ENCODE measurements at places on chromosomes 5 and 9.
A peak's percentile ranks its signal among the peaks of the same experiment; 100 is the strongest.

GRCh38 chr5:179680780-179681401 lies at the start of gene CBY3:
Gene CBY3, minus strand, starts transcription at chr5:179681034. Its CDS starts 116 bp downstream, at chr5:179680918.
- DNase-seq: no peak

GRCh38 chr5:139385061-139386049 lies 2.3 kb upstream of the SLC23A1 start:
- DNase-seq: no peak

- no peak for DNase-seq
Observed at GRCh38 chr5:160486573-160486972, 64.9 kb downstream of the PTTG1 start.

- no peak for DNase-seq
Observed at GRCh38 chr5:102759289-102759688, 4.2 kb downstream of the PAM start.

DNA sequence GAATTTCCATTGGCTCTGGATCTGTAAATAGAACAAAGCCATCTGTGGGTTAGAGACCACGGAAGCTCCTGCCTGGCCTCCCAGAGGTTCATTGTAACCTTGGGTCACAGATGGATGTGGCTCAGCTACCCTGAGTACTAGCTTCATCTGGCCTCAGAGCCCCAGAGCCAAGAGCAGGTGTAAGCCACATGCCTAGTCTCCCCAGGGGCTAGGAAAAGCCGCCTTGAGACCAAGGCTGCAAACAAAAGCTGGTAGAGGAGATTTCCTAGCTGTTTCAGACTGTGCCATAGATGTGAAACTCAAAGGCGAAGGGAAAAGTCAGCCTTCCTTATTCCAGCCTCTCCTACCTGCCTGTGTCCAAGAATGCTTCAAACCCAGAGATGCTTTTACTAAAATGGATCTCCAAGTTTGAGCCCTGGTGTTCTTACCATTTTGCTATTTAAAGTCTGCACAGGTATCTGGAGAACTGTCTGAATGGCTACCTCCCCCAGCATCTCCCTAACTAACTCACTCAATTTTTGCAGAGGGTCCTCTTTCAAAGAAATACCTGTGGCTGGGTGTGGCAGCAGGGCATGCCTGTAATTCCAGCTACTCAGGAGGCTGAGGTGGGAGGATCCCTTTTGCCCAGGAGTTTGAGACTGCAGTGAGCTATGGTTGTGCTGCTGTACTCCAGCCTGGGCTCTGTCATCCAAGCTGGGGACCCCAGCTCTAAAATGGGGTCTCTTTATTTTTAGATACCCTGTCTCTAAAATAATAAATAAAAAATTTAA lies 42.3 kb upstream of the MAP1B start:
- DNase-seq: no peak

GRCh38 chr5:149128023-149128875 lies 13.0 kb upstream of the ABLIM3 start:
- DNase-seq: no peak

- no peak for DNase-seq
Observed at GRCh38 chr5:91352831-91353695, 30.1 kb downstream of the ARRDC3 start.

- DNase-seq: no peak
Observed at GRCh38 chr9:126991183-126991582, 76.6 kb downstream of the RALGPS1 start.

DNA sequence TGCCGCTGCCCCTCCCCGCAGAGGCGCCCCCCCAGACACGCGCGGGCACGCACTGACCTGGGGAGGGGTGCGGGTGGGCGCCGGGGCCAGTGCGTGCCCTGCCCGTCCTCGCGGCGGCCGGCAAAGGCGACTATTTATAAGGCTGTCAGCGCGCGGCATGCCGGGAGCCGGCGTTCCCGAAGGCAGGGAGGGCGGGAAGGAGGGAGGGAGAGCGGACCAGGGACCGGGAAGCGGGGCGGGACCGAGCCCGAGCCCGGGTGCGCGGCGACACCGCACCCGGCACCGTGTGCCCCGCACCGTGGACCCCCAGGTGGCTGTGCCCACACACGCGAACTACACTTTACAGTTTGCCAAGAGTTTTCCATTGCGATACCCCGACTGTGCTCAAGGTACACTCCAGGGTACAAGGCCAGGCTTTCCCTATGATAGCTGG lies at the start of gene AK1:
TSS of gene AK1 (minus strand) at position 110 of the 433 bp plus-strand sequence. CDS start 3,058 bp downstream, outside the sequence.
- no peak for DNase-seq

GRCh38 chr5:35685161-35685560 lies 67.5 kb downstream of the SPEF2 start:
- no peak for DNase-seq

GRCh38 chr9:127783111-127784008 lies 2.5 kb upstream of the CDK9 start:
- DNase-seq: no peak

DNA sequence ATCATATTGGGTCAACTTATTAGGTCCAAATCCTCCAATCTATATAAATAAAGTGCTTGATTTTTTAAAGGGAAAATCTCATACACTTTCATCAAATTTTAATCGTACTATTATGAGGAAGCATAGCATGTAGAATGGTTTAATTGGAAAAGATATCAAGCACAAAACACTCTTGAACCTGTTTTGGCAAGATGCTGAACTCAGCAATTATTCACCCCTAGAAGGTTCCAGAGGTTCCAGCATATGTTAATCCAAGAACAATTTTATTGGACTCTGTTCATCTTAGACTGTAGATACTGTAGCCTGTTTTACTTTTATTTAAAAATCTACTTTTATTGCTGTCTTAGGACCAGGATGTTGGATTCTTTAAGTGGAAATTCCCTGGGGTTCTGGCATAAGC lies 92.4 kb upstream of the LHFPL2 start:
- DNase-seq: no peak

DNA sequence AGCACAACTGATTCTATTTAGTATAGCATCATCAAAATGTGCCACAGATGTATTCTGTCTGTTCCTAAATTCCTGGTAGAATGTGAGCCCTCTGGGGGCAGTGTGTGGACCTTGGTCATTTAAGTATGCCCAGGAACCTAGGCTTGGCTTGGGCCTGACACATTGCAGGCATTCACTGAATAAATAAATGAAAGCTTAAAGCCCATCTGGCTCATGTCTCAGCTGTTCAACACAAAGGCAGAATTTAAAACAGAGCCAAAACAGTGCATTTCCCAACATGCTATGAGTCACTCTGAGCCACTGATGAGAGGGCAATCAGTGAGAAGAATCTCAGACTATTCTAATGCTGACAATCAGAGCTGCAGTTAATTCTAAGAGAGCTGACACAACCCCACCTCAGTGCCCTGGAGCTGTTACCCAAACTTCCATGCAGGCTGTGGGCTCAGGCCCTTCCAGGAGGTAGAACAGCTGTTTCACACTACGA lies 8.1 kb downstream of the FAM193B start:
- DNase-seq: peak; percentile 94

DNA sequence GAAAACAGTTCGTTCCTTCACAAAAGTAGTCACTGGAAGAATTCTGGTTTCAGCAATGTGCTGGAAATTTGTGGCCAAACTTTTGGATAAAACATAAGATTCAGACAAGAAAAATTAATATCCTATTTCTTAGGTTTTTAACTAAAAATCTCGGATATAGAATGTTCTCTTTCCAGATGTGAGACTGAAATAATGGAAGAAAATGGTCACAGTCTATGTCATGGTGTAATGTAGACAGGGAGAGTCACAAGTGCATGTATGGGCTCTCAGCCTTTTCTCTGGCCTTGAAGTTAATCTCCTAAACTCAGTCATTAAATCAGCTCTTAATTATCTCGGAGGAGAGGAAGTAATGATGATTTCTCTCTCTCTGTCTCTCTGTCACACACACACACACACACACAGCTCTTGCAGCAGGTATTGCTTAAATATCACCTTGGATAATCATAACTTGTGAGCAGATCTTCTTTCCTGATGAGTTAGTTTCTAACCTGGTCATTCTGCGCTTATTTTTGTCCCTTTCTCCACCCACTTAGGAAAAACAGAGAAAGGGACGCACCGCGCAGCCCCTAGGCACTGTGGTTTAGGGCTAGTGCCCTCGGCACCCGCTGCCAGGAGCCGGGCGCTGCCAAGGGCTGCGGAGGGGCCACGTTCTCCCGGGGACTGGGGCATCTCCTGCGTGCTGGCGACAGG lies 672 bp upstream of the ITGA2 start:
- DNase-seq: no peak

- no peak for DNase-seq
Observed at GRCh38 chr5:51188001-51188591, 195.2 kb upstream of the ISL1 start.

- DNase-seq: no peak
Observed at GRCh38 chr5:138585157-138585556, 10.0 kb upstream of the HSPA9 start.

- DNase-seq: no peak
Observed at GRCh38 chr9:95785209-95785608, 90.3 kb upstream of the ERCC6L2 start.

DNA sequence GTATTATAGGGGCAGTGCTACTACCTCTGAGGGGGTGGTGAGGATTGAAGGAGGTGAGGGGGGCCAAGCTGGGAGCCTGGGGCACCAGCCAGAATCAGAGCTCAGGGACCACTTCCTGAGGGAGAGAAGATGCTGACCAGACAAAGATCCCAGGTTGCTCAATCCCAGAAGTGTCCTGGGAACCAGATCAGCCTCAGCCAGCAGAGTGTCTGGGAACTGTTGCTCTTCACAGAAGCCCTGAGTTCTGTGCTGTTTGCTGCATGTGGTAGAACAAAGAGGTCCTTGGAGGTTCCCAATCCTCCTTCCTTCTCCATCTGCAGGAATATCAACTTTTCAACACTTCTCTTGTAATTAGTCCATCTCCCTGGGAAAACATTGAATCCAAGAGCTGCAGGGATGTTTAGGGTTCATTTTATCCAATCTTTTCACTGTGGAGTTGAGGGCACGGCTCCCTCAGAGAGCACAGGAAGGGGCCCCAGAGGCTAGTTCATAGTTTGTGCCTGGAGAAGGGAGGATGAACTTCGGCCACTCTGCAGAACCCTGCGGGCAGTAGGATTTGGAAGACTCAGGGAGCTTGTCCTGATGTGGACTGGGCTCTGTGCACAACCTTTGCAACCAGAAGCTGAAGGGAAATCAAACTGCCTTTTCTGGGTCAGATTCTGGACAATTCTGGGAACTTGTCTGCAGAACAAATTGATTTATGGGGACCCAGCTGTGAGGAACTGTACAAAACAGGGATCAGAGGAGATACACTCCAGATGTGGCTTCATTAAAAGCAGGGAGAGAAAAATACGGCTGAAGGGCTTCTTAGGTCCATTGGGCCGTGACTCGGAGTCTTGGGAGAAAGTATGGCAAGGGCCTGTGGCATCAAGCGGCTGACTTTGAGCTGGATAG lies 57.1 kb downstream of the GALNT12 start:
- no peak for DNase-seq

GRCh38 chr9:136484153-136485048 lies 1.6 kb upstream of the SEC16A start:
- no peak for DNase-seq

DNA sequence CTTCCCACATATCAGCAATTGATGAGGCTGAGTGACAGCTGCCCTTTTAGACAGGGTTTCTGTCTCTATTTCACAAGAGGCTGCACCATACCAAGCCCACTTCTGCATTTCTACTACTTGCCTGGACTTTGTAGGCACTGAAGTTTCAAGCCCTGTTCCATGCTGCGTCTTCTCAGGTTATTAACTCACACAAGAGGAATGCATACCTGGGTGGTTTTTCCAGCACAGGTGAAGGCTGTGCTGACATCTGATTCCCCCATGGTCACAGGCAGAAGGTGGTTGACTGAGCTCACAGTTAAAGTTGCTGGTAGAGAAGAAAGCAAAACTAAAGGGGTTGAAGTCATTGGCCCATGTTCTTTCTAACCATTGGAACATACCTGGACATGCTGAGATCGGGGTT lies 86.6 kb downstream of the MAMDC2 start:
- no peak for DNase-seq
